ENCODE measurements at places on chromosomes 16 and 17.
A peak's percentile ranks its signal among the peaks of the same experiment; 100 is the strongest.

DNA sequence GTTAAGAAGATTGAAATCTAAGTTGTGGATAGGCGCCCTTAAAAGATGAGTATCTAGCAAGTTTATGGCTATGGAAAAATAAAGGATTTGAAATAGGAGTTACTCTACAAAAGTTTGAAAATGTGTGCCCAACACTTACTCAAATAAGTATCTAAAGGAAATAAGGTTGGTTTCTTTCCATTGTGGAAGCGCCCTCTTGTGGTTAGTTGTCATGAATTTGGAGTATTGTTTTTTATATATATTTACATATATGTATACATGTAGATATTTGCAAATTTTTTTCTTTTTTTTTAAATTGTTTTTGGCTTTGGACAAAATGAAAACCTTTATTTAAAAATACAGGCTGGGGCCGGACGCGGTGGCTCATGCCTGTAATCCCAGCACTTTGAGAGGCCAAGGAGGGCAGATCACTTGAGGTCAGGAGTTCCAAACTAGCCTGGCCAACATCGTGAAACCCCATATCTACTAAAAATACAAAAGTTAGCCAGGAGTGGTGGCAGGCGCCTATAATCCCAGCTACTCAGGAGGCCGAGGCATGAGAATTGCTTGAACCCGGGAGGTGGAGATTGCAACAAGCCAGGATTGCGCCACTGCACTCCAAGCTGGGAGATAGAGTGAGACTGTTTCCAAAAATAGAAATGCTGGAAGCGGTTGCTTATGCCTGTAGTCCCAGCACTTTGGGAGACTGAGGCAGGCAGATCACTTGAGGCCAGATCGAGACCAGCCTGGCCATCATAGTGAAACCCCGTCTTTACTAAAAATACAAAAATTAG is 24.0 kb upstream of the VPS4A start:
- H3K27me3 ChIP-seq: no peaks in the 10 kb centered on the region
- no peaks in the 10 kb centered on the region for H3K36me3 ChIP-seq
- H3K27ac ChIP-seq: no peak overlapping the region

- H3K4me1 ChIP-seq: peaks cover 60% of the 10 kb centered on the region
- DNase-seq: no peak
- no peak overlapping the region for H3K4me3 ChIP-seq
- H3K36me3 ChIP-seq: peaks cover 10% of the 10 kb centered on the region
Observed at GRCh38 chr17:57355090-57355859, 99.0 kb downstream of the MSI2 start.

DNA sequence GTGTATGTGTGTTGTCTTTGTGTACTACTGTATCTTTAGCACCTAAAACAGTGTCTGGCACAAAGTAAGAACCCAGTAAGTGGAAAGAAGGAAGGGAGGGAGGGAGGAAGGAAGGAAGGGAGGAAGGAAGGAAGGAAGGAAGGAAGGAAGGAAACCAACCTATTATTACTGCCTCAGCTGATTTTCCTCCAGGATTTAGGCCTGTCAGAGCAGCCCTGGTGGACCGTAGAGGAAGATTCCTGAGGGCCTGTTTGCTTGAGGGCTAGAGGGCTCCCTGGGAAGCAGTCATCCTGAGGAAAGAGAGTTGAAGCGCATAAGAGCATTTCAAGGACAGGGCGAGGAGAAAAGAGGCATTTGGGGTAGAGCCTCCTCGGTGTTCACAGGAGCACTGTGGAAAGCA is 61.5 kb downstream of the WSB1 start:
- H3K4me1 ChIP-seq: peaks cover 33% of the 10 kb centered on the region
- peaks cover 1% of the 10 kb centered on the region for H3K36me3 ChIP-seq

DNA sequence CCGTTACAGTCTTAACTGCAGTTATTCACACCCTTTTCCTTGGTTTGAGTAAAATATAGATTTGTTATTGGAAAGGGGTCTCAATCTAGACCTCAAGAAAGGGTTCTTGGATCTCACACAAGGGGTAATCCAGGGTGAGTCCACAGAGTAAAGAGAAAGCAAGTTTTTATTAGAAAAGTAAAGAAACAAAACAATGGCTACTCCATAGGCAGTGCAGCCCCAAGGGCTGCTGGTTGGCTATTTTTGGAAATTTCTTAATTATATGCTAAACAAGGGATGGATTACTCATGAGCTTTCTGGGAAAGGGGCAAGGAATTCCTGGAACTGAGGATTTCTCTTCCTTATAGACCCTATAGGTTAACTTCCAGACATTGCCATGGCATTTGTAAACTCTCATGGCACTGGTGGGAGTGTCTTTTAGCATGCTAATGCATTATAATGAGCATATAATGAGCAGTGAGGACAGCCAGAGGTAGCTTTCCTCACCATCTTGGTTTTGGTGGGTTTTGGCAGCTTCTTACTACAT is 24.5 kb upstream of the MILR1 start:
- DNase-seq: no peak
- H3K27me3 ChIP-seq: no peaks in the 10 kb centered on the region
- no peaks in the 10 kb centered on the region for H3K4me1 ChIP-seq
- no peaks in the 10 kb centered on the region for H3K36me3 ChIP-seq

DNA sequence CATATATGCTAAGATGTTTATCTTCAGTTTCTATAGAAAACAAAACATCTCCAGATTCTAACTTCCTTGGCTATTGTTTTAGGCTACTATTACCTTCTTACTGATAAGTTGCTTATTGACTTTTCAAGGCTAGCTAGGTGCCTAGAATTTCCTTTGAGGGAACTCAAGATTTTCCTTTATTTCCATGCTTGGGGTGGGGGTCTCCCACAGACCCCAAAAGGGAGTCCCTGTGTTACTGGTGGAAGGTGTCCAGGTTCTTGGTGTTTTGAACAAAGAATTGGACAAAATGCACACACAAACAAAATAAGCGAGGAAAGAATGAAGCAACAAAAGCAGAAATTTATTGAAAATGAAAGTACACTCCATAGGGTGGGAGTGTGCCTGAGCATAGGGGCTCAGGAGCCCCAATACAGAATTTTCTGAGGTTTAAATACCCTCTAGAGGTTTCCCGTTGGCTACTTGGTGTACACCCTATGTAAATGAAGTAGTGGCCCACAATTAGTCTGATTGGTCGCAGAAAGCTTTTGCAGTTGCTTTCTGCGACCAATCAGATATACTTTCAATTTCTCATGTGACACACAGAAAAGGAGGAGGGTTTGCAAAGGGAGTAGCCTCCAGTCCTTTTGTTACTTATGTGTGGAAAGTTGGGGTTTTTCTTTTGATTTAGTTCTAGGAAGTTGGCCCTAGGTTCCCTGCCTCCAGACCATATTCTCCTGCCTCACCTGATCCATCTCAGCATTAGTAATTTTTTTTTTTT is 67.5 kb downstream of the MARF1 start:
- no peak for DNase-seq
- H3K36me3 ChIP-seq: peaks cover 30% of the 10 kb centered on the region
- no peak overlapping the region for H3K27ac ChIP-seq
- no peak overlapping the region for H3K4me3 ChIP-seq

DNA sequence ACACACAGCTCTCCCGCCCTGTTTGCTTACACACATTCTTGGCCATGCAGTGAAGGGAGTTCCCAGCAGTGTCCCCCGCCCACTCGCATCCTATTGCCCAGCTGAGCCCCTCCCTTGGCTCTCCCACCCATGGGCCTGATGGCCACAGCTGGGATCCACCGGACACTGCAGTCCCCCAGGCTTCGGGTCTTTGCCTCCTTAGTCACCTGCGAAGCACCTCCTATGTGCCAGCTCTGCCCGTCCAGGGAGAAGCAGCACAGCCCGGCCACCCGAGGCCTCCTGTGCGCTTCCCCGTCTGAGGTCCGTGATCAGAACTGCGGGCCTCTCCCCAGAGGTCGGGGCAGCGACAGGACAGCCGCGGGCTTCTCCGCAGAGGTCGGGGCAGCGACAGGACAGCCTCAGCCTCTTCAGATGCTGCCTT is 136.9 kb downstream of the BANP start:
- H3K27ac ChIP-seq: no peak overlapping the region
- no peak for DNase-seq
- H3K27me3 ChIP-seq: no peaks in the 10 kb centered on the region
- H3K36me3 ChIP-seq: no peaks in the 10 kb centered on the region

GRCh38 chr16:24789881-24790280 is 55.9 kb upstream of the SLC5A11 start:
- peaks cover 8% of the 10 kb centered on the region for H3K36me3 ChIP-seq
- no peak for DNase-seq
- H3K4me3 ChIP-seq: no peak overlapping the region
- H3K27ac ChIP-seq: no peak overlapping the region

DNA sequence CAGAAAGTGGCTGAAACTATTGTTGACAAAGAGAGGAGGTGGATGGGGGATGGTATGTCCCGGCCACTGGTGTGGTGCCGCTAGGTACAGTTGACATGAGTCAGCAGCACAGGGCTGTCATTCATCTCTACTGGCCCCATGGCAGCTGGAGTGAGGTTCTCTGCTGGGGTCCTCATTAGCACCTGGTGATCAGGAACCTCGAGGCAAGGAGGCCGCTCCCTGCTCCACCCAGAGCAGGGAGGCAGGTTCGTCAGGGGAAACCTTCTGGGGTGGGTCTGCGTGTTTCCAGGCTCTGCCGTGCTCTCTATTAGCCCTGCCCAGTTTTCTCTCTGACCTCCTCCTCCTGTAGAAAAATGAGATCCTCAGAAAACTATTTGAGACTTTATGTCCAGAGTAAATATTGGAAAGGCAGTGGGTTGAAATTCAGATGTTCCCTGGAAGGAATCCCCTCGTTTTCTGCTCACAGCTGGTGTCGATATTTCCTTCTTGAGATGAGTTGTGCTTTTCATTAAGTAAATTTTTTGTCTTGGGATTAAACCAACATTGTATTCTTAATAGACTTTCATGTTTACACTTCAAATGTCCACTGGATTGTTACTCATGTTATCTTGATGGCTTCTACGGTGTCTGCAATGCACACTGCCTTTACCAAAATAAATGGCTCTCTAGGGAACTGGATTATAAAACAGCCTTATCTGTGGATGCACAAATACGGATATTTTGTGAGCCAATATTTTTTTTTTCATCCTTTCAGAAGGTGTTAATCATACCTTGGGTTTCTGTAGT is 7.1 kb downstream of the NTN1 start:
- peaks cover 64% of the 10 kb centered on the region for H3K27me3 ChIP-seq
- no peak overlapping the region for H3K27ac ChIP-seq
- no peaks in the 10 kb centered on the region for H3K4me1 ChIP-seq
- H3K36me3 ChIP-seq: no peaks in the 10 kb centered on the region

DNA sequence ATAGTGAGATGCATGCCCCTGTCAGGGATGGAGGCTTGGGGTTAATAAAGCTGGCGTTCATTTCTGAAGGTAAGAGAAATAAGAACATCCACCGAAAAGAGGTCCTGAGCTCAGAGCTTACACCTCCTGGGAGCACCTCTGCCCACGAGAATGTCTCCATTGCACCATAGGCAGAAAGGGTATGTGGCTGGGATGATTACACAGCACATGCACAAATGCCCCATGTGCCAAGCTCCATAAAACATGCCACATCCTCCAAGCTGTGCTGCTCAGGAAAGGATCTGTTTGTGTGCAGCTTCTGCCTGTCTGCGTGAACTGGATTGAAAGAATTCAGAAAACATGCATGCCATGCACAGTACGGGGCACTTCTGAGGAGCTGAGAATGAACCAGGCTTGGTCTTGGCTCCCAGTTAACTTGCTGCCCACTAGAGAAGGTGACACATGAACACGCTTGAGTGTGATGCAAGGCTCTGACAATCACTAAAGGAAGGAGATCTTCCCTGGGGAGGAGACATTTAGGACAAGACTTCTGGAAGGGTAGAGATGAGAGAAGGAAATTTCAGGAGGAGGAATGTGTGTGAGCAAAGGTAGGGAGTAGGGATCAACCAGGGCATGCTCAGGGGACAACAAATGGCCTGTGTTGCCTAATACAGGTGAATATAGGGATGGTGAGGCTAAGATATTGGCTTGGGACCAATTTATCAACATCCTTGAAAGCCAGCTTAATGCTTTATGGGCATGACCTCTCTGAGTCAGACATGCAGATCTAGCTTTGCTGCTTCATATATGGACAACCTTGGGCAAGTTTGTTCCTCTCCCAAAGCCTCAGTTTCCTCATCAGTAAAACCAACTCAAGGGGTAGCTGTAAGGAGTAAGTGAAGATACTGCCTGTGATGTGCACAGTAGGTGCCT is 32.0 kb upstream of the SMPD3 start:
- H3K27me3 ChIP-seq: no peaks in the 10 kb centered on the region
- DNase-seq: no peak
- no peaks in the 10 kb centered on the region for H3K36me3 ChIP-seq
- no peak overlapping the region for H3K4me3 ChIP-seq

DNA sequence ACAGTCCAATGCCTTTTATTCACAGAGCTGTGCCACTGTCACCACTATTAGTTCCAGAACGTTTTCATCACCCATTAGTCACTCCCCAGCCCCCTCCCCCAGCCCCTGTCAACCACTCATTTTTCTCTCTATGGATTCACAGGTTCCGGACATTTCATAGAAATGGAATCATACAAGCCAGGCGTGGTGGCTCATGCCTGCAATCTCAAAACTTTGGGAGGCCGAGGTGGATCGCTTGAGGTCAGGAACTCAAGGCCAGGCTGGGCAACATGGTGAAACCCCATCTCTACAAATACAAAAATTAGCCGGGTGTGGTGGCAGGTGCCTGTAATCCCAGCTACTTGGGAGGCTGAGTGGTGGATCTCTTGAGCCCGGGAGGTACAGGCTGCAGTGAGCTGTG is 759 bp upstream of the PAM16 start:
- peaks cover 2% of the 10 kb centered on the region for H3K36me3 ChIP-seq
- H3K27ac ChIP-seq: no peak overlapping the region
- no peak for DNase-seq
- no peaks in the 10 kb centered on the region for H3K27me3 ChIP-seq
- H3K4me1 ChIP-seq: peaks cover 17% of the 10 kb centered on the region
- peak overlapping the region; percentile 94 for H3K4me3 ChIP-seq

DNA sequence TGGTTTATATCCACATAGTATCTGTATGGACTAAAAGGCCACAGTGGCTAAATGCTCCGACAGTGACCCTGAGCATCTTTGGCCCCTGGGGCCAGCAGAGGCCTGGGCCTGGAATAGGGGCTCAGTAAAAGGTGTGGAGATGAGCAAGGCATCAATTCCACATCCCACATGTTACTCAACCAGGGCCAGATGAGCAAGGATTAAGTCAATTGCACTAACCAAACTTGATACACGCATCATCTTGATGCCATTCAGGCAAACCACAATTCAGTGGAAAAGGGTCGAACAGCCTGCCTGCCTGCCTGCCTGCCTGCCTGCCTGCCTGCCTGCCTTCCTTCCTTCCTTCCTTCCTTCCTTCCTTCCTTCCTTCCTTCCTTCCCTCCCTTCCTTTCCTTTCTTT is 53.5 kb upstream of the DNAJA2 start:
- H3K4me1 ChIP-seq: no peaks in the 10 kb centered on the region
- no peak for DNase-seq
- no peaks in the 10 kb centered on the region for H3K36me3 ChIP-seq
- H3K27ac ChIP-seq: no peak overlapping the region

Measured in activated T-cell treated with anti-CD3 and anti-CD28 coated beads, Interleukin-2, amount 50 U/mL, for 72 hours (primary cell).